Adrenal gland (tissue), 19 donors: ENCODE measurements at places on chromosomes 3 and 15. TPM values are rescaled to one million over a fixed set of nuclear protein-coding genes. Genes with fewer than 3 reads are reported as not detected.

Gene ZBED2
- total RNA-seq = not detected

Gene FRMD5
- total RNA-seq = 9.4 TPM

Gene MITF
- total RNA-seq = 12.0 TPM

Gene CCDC12
- total RNA-seq = 33.2 TPM

Gene PTX3
- 5.2 TPM for total RNA-seq

Gene ZMYND10
- total RNA-seq = 0.11 TPM

Gene P3H2
- total RNA-seq = 133 TPM

Gene WDR93
- 0.34 TPM for total RNA-seq

Gene CLCN2
- 18.7 TPM for total RNA-seq

Gene CDHR4
- not detected for total RNA-seq

Gene APPL1
- 45.7 TPM for total RNA-seq

DNA sequence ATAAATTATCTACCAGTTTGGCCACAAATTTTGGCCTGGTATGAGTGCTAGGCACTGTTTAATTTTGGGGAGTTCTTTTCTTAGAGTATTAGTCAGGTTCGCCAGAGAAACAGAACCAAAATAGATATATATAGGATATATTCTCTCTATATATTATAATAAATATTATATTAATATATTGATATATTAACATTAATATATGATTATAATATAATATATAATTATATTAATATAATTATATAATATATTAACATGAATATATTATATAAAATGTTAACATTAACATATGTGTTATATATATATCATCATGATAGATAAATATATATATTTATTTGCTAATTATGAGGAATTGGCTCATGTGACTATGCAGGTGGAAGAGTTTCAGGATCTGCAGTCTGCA is 137.8 kb upstream of the CHRNA7 start:
- no peak for DNase-seq

GRCh38 chr3:177610686-177611633 is 413.7 kb upstream of the TBL1XR1 start:
- no peak for DNase-seq

- no peak for DNase-seq
Measured at GRCh38 chr3:147655236-147655635, 246.1 kb downstream of the ZIC1 start.

- DNase-seq = no peak
Measured at GRCh38 chr15:100844167-100844566, 35.5 kb upstream of the ALDH1A3 start.

GRCh38 chr3:147299656-147300055 is 106.7 kb downstream of the ZIC4 start:
- DNase-seq = no peak

DNA sequence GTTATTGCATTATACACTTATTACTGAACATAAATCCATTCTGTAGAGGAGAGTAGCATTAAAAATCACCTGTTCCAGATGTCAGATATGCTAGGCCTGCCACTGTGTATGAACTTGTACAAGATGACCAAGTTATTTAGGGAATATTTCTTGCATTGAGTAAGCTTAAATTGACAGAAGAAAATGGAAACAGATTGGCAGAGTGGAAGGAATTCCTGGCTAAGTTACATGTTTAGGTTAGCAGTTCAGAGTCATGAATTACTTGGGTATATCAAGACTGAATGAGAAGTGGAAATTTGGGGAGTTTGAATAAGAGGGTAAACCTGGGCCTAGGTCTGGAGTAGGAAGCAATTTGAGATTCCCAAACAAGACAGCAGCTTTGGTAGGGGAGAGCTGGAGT is 44.6 kb downstream of the ARHGAP31 start:
- DNase-seq = no peak

- DNase-seq = peak; percentile 37
Measured at GRCh38 chr3:12681943-12682390, 18.1 kb upstream of the RAF1 start.

DNA sequence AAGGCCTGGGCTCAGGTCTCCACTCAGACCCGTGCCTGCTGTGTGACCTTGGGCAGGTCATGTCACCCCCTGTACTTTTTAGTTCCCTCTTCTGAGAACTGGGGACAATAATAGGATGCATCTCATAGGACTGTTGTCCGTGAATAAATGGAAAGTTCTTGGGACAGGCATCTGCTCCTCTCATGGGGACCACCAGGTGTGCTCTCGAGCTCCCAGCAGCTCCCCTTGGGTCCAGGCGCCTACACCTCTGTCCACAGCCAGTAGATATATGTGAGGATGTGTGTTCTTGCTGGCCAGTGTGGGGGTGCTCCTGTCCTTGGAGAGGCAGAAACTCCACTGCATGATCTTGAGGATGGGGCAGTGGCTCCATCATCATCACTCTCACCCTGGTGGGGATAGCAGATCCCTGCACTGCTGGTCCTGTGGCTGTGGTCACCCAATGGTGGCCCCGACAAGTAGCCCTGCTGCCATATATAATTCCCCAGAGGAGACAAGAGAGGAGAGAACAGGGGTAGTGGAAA is 257.6 kb upstream of the TLE3 start:
- no peak for DNase-seq

DNA sequence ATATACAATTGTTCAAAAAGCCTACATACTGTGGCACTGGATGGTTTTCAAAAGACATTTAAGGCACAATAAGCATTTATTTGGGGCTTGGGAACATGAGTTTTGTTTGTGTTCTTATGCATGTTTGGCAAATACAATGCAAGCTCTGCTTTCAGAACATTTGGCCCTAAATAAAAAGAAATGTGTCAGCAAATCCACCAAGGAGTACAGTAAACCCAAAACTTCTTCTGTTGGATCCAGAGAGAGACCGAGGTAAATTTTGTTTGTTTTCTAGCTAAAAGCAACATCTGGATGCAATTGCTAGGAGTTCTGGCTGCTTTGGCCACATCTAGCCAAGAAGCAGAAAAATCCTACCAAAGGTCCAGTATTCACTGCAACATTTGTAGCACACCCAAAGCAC is 168.8 kb downstream of the DCLK3 start:
- DNase-seq = no peak

DNA sequence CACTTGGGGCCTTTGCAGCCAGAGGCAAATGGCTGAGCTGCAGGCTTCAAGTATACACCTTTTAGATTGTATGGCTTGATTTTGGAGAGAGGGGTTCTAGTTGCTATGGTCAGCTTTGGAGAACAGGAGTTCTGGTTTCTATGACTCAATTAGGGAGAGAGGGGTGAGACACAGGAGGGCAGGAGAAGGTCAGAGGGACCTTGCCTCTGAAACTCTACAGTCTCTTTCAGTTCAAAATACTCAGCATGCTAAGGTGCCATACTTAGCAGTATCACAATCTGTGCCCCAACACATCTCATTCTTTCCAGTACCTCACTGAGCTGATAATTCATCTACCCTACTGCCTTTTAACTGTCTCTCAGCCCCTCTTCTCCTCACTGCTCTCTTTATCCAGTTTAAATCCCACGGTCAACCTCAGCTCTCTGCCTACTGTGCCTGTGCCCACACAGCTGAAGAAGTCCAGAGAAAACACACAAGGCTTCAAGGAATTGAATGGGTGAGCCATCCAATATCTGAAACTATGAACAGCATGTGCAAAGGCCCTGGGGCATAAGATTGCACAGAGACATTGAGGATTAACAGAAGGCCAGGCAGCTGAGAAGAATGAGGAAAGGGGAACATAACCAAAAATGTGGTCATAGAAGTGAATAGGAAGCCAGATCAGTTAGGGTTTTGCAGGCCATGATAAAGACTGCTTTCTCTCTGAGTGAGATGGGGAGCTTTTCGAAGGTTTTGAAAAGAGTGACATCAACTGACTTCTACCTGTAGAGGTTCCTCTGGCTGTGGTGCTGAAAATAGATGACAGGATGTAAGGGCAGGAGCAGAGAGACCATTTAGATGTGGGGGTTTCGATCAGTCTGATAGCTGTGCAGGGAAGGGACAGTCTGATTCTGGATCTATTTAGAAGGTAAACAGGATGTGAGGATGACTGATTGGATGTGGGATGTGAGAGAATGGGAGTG is 54.5 kb upstream of the C3orf80 start:
- DNase-seq = no peak

GRCh38 chr15:79218588-79219200 is 63.8 kb upstream of the ANKRD34C start:
- DNase-seq = no peak

GRCh38 chr3:168820810-168821415 is 725.2 kb upstream of the GOLIM4 start:
- no peak for DNase-seq
